ENCODE measurements at places on chromosomes 16 and 17.

GRCh38 chr17:47297661-47298400, 25.9 kb upstream of the EFCAB13 start:
- no peak for DNase-seq

DNA sequence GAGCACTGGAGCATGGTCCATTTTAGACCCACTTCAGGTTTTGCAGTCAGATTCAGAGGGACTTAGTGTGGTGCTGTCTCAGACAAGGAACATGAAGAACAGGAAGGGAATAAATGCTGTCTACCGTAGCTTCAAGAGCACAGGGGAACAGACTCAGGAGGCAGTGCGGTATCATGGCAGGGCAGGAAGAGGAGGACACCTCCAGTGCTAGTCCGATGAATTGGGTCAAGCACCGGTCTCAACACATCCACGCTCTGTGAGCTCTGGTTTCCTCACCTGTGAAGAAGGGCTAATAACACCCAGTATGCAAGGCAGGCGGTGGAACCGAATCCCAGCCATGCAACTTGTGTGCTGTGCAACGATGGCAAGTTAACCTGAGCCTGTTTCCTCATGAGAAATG, 3.6 kb upstream of the ANKFY1 start:
- no peak for DNase-seq

DNA sequence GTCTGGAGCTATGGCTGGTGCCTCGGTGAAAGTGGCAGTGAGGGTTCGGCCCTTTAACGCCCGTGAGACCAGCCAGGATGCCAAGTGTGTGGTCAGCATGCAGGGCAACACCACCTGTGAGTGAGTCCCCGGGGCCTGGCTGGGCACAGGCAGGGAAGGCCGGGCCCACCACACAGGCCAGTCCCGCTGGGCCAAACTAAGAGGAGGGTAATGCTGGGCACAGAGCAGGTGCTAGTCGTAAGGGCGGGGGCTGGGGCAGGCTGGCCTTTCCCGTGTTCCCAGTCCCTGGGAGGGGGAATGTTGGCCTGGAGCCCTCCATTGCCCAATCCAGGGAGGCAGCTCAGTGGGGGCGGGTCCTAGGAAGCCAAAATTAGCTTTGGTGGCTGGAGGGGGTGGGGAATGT, 2.5 kb downstream of the KIF1C start:
- no peak for DNase-seq

DNA sequence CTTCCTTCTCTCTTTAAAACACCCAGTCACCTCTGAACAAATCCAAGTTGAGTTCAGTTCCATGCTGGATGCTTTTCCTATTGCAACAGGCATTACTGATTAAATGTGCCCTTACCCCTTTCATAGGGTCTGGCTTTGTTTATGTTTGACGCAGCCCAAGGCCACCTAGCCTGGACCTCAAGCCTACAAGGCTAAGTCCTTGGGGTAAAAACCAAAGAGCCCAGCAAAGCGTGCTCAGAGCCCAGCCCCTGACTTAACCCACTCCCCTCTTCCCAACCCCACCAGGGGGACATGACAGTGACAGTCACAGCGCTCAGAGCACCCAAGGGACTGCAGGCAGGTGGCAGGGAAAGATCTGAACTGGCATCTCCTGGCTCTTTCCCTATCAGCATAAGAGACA, 200.6 kb downstream of the XYLT1 start:
- no peak for DNase-seq

DNA sequence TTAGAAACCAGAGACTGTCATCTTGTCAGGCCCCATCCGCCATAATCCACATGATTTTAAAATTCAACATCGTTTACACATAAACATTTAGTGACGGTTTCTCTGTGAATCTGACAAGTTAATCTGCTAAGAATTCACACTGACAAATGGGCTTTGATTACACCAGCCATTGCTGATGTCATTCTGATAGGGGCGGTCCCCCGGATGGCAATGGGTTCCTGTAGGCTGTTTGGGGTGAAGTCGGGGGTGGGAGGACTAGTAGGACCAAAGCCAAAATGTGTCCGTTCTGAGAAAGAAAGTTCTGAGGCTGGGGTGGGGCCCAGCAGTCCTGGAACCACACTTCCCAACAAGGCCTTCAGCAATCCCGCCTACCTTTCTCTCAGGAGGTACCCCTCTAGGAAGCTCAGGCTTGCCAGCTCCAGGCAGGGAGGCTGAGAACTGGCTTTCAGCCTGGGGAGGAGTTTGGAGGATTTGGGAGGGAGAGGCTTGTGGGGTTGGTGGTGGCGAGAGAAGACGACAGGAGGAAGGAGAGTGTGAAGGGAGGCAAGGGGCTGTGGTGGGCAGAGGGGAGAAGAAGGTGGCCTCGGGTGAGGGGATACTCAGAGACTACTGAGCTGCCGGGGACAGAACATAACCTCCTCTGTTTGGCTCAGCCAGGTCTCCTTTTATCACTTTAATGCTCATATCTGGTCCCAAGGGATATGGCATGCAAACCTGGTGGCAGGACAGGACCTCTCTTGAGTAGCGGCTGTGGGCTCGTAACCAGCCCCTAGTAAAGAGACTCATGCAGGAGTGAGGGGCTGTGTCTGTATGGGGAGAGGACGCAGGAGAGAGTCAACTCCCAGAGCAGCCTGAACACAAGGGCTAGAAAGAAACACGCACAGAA, 8.6 kb downstream of the HIC1 start:
- DNase-seq, result peak; percentile 65

DNA sequence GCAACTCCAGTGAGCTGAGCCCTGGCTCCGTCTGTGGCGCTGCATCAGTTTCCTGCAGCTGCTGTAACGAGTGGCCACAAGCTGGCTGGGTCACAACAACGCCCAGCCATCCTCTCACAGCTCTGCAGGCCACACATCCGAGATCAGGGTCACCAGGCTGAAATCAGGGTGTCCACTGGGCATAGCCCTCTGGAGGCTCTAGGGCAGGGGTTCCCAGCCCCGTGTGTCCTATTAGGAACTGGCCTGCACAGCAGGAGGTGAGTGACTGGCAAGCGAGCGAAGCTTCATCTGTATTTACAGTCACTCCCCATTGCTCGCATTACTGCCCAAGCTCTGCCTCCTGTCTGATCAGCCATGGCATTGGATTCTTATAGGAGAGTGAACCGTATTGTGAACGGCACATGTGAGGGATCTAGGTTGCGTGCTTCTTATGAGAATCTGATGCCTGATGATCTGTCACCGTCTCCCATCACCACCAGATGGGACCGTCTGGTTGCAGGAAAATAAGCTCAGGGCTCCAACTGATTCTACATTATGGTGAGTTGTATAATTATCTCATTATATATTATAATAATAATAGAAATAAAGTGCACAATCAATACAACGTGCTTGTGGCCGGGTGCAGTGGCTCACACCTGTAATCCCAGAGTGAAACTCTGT, 176.5 kb downstream of the SEC14L1 start:
- no peak for DNase-seq

GRCh38 chr16:81649561-81650184, 129.4 kb upstream of the PLCG2 start:
- DNase-seq, result no peak

- DNase-seq, result no peak
These were observed 31.3 kb upstream of the TEKT1 start for GRCh38 chr17:6862825-6863224.

DNA sequence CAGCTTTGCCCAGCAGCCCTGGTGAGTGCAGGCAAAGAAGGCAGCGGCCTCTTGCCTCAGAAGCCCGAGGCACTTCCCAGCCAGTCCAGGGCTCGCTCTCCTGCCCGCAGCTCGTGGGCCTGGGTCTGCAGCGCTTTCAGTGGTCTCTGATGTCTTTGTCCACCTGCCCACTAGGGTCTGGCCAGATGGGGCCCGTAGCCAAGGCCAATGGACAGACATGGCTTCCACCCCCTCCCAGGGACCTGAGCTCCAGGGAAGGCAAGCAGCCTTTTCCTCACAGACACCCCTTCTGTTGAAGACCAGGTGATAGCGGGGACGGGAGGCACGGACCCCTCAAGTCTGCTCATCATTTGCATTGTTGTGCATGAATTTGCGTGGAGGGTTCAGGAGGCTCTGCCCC, 33.7 kb upstream of the ZC3H18 start:
- DNase-seq, result no peak

DNA sequence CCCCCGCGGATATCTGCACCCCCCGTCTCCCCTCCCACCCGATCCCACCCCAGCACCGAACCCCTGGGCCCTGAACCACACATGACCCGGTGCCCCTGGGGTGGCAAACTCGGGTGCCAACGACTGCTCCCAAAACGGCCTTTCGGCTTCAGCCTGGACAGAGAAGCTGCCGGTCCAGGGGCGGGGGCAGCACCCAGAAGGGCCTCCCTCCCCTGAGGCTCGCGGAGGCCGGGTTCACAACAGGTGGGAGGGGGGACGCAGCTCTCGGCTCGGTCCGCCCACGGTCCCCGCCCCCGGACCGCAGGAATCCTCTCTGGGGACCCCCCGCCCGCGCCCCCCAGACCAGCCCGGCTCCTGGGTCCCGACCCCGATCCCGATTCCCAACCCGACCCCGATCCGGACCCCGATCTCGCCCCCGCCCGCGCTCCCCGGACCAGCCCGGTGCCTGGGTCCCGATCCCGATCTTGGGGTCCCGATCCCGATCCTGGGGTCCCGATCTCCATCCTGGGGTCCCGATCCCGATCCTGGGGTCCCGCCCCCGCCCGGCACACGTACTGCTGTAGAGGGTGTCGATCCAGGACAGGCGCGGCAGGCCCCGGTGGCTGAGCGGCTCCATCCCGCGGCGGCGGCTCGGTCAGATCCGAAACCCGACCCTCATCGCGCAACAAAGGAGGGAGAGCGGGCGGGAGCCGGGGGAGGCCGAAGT, 516 bp downstream of the ABR start:
- no peak for DNase-seq

DNA sequence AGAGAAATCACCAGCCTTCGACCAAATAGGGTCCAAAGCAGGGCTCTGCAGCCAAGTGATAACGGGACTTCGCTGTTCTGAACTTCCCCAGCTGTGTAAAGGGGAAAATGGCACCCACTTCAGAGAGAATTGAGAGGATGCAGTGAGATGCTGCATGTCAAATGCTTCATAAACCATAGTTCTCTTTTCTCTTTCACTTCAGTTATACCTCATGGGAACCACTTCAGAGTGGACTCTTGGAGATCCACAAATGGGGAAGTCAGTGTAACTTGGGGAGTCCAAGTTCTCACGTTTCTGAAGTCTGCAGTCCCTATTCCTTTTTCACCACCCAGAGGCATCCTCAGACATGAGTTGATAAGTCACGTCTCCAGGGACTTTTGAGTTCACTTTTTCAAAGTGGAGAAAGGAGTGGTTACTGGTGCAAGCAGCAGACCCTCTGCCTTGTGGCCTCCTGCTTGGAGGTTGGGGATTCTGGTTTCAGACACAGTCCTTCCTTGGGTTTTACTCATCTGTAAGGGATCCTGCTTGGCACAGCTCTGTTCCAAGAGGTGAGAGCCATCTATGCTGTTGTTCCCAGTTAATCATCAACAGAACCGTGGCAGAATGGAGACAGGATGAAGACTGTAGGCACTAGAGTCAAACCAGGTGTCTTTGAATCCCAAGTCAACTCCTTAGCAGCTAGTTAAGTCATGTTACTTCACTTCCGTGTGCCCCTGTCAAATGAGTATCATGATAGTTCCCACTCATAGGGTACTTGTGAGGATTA, 123.4 kb upstream of the NOL11 start:
- DNase-seq, result no peak

- no peak for DNase-seq
These were observed 15.1 kb upstream of the BBS2 start for GRCh38 chr16:56534847-56535383.

- no peak for DNase-seq
These were observed 131.9 kb upstream of the SHISA6 start for GRCh38 chr17:11109106-11109505.

- no peak for DNase-seq
These were observed 293.1 kb upstream of the FOXF1 start for GRCh38 chr16:86217001-86217890.

- no peak for DNase-seq
These were observed 9.1 kb upstream of the RAB5C start for GRCh38 chr17:42163696-42164407.

DNA sequence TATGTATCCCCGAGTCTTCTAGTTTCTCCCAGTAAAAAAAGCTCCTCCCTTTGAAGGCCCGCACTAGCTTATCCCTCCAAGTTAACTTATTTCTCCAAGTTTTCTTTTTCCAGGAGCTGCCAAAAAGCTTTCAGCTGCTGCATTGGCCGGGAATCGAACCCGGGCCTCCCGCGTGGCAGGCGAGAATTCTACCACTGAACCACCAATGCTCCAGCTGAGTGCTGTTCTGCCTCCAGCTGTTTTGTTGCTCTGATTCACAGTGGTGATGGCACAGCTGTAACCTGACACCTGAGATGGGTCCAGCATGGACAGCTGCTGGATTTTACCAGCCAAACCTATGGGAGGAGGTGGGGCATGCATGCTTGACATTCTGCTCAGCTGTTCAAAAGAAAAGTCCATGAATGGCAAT, 22.1 kb downstream of the VAC14 start:
- DNase-seq, result peak; percentile 85

- DNase-seq, result no peak
These were observed 9.8 kb downstream of the GABARAPL2 start for GRCh38 chr16:75575958-75576357.

DNA sequence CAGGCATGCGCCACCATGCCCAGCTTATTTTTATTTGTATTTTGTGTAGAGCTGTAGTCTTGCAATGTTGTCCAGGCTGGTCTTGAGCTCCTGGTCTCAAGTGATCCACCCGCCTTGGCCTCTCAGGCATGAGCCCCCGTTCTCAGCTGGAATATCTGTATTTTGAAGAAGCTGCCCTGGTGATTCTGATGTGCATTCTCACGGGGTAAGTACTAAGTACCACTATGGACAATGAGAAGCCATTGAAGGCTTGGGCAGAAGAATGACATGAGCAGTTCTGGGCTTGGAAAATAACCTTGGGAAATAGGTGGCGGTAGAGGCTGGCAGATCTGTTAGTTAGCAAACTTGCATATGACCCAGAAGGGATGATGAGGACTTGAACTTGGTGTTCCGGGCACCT, 15.6 kb upstream of the NKD1 start:
- DNase-seq, result no peak

DNA sequence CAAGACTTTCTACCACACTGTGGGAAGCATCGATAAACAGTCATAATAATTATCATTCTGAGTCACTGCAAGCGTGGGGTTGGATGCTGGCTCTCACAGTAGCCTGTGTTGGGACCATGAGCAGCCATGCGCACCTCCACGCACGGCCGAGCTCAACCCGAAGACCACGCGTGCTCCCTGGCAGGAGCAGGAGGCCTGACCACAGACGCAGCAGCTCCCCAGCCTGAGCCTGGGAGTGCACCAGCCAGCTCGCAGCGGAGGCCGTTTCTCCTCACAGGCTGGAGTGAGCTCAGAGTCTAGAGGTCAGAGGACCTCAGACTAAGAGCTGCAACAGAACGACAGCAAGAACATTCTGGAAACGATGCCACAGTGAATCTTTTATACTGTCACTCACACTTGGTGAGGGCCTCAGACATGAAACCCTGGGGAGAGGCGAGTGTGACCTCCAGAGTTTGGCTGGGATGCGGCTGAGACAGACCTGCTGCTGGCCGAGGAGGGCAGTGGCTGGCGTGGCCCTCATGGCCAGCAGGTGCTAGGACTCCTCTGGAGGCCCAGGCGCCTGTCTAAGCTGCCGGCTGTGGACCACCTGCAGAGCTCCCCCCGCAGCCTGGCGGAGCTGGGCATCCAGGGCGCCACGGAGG, 6.0 kb downstream of the NDUFAF8 start:
- DNase-seq, result no peak

GRCh38 chr16:59410451-59410850, 676.3 kb upstream of the GOT2 start:
- DNase-seq, result no peak

GRCh38 chr17:37160944-37161343, 212.2 kb downstream of the AATF start:
- peak; percentile 69 for DNase-seq

GRCh38 chr17:71600137-71600789, 520.6 kb upstream of the SOX9 start:
- no peak for DNase-seq

- no peak for DNase-seq
These were observed 765 bp upstream of the PRM2 start for GRCh38 chr16:11276896-11277593.
